ENCODE measurements at places on chromosomes 16 and 17. TPM values are rescaled to one million over a fixed set of nuclear protein-coding genes. Genes with fewer than 3 reads are reported as not detected.

CACNG3 gene
- not detected for total RNA-seq

KCNAB3 gene
- 2.2 TPM for total RNA-seq

DNA sequence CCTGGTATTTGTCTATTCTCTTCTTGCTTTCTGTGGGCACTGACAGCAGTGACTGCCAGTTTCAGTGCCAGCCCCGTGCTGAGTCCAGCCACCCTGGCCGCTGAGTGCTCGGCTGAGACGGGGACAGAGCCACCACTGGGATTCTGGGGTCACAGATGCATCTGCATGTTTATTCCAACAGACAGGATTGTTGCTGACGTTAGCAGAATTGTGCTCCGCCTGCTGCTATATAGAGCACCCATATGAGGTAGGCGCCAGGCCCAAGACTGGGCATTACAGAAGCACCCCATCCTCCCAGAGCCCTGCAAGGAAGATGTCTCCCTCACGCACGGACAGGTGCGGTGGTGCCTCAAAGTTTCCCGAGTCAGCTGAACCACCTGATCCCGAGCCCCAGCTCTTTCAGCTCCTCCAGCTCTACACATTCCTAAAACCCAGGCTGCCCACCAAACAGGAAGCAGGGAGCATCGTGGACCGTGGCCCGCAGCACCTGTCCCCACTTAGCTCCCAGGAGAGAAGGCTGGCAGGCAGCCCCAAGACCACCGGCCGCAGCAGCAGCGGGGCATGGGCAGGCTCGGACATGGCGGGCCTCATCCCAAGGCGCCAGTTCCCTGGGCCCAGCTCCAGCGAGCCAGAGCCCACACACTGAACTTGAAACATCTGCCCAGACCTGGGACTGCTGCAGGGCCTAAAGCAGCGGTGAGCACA is 44.9 kb upstream of the RASD1 start:
- H3K4me3 ChIP-seq, result no peak overlapping the region
- no peak for DNase-seq
- H3K27ac ChIP-seq, result no peak overlapping the region
- no peaks in the 10 kb centered on the region for H3K27me3 ChIP-seq
- H3K4me1 ChIP-seq, result no peaks in the 10 kb centered on the region

GRCh38 chr16:50282010-50282538 is 15.7 kb downstream of the ADCY7 start:
- H3K4me1 ChIP-seq, result peaks cover 89% of the 10 kb centered on the region
- peak overlapping the region; percentile 16 for H3K27ac ChIP-seq
- no peaks in the 10 kb centered on the region for H3K27me3 ChIP-seq
- peaks cover 28% of the 10 kb centered on the region for H3K36me3 ChIP-seq

DNA sequence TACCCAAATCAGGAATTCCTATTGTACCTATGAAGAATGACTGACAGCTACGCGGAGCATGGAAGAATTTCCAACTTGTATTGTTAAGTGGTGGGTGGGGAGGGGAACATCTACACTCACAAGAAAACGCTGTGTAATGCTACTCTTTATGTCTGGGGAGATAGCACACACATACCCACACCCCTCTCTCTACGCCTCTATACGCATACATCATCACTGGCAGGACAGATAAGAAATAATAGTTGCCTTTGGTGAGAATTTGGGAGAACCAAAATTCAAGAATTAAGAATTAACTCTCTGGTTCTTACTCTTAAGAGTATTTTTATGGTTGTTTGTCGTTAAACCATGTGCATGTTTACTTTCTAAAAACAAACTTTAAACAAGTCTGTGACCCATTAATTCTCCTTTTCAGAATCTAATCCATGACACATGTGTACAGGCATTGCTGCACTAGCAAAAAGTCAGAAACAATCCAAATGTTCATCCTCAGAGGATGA is 33.9 kb downstream of the CREBBP start:
- peaks cover 39% of the 10 kb centered on the region for H3K4me1 ChIP-seq
- H3K36me3 ChIP-seq, result peaks cover 5% of the 10 kb centered on the region
- no peak overlapping the region for H3K27ac ChIP-seq
- H3K4me3 ChIP-seq, result no peak overlapping the region

DNA sequence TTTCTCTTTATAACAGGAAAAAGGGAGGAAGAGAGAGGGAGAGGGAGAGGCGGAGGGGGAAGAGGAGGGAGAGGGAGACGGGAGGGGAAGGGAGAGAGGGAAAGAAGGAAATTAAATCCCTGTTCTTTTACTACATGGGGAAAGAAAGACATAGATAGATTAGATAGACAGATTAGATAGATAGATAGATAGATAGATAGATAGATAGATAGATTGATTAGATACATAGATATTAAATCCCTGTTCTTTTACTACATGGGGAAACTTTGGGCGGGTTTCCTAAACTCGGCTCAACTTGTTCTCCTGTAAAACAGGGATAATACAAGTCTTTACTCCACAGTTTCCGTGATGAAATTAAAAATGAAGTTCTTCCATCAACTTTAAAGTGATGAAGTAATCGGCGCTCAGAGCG is 661 bp downstream of the RFWD3 start:
- H3K4me3 ChIP-seq, result peak overlapping the region; percentile 89
- peaks cover 33% of the 10 kb centered on the region for H3K36me3 ChIP-seq
- no peaks in the 10 kb centered on the region for H3K27me3 ChIP-seq
- H3K27ac ChIP-seq, result peak overlapping the region; percentile 63

RTN4RL1 gene
- 0.30 TPM for total RNA-seq

DNA sequence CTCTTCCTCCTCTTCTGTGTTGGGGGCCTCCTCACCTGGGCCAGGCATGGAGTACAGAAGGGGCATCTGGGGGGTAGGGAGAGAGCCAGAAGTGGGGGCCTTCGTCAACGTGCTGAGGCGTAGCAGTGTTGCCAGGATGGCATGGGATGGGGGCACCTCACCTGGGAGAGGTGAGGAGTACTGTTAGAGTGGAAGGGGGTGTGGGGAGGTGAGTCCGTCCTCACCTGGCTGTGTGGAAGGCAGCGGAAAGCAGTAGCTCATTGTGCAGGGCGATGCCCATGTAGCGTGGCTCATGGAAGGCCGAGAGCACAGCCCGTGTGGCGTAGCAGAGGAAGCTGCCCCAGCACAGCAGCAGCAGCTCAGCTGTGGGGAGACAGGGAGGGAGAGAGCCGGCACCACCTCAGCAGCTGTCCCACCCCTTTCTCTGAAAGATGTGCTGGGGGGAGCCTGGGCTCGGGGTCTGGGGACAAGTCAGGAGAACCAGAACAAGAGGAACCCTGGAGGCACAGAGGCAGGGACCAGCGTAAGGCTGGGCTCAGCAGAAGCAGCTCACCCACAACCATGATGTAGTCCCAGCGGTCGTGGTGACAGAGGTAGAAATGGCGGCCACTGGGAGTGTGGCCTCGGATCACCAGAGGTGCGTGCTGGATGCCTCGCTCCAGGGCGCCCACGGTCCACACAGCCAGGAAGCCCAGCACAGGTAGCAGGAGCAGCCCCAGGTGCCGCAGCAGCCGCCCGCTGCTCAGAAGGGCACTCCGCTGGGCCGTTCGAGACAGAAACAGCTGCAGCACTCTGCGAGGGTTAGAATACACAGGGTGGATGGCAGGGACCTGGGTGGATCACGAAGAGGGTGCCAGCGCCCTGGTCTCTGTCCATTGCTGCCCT is 9.0 kb downstream of the GPR179 start:
- no peaks in the 10 kb centered on the region for H3K36me3 ChIP-seq
- no peaks in the 10 kb centered on the region for H3K4me1 ChIP-seq
- peaks cover 3% of the 10 kb centered on the region for H3K27me3 ChIP-seq

Measured in activated naive CD4-positive, alpha-beta T cell treated with anti-CD3 and anti-CD28 coated beads for 36 hours (primary cell).